Coronary artery (tissue), 2 donors: ENCODE measurements at places on chromosomes 16 and 17.

DNA sequence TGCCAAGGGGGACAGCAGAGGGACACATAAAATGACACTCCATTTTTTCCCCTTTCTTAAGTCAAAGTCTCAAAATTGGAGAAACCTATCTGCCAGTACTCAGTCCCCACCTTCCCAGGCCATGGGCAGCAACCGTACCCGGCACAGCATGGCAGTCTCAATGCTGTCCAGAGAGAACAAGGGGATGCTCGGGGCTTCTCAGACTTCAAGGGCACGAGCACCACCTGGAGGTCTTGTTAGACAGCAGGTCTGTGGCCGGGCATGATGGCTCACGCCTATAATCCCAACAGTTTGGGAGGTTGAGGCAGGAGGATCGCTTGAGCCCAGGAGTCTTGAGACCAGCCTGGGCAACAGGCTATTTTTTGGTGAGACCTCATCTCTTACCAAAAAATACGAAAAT is 3.2 kb downstream of the DNAH17 start:
- DNase-seq: no peak

DNA sequence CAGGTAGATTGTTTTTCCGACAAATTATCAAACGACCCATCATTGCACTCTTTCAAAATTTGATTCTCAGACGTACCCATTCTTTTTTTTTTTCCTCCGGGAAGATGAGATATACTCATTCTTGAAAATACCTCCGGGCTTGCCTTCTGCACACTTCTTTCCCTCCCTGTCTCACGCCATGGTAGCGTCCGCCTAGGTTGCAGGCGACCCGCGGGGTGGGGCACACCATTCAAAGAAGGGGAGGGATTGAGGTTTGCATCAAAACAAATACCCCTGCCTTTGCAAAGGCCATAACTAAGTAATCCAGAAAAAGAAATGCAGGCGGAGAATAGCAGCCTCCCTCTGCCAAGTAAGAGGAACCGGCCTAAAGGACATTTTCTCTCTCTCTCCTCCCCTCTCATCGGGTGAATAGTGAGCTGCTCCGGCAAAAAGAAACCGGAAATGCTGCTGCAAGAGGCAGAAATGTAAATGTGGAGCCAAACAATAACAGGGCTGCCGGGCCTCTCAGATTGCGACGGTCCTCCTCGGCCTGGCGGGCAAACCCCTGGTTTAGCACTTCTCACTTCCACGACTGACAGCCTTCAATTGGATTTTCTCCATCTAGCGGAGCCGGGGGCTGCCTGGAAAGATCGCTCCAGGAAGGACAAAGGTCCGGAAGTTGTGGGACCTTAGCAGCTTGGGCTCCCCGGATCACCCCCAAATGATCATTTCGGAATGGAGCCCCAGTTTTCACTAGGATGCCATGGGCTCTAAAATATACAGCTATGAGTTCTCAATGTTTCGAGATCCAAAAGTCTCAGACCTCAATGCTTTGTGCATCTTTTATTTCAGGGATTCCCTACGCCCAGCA is 843 bp downstream of the TP53 start:
- peak; percentile 85 for DNase-seq

DNA sequence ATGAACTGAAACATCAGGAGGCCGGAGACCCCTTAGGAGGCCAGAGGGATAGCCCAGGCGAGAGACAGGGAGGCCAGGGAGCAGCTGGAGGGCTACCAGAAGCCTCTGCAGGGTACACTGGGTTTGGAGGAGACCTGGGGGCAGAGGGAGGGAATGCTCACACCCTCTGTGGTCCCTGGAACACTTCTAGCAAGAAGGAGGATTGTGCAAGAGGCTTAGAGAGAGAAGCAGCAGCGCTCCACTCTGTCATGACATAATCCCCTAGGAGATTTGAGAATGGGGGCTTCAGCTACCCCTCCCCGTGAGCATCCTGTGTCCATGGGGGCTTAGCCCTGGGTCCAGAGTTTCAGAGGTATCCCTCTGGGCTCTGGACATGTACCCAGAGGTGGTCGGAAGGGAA is 15.8 kb downstream of the GPR142 start:
- DNase-seq: no peak

DNA sequence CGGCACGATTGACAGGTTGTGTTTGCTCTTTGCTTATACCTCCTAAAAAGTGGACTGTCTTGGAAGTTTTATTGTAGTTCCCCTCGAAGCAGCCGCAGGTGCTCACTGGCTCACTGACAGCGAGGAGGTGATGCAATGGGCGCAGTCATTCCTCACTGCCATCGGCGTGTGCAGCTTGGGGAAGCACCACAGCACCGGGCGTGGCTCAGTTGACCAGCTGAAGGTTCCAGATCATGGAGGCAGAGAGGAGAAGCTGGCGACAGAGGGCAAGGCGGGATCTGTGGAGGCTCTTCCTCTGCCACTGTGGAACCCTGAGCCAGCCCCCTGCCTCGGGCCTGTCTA is 72.1 kb upstream of the TNRC6C start:
- no peak for DNase-seq

GRCh38 chr16:12896562-12896961 is 4.8 kb upstream of the SHISA9 start:
- DNase-seq: no peak

DNA sequence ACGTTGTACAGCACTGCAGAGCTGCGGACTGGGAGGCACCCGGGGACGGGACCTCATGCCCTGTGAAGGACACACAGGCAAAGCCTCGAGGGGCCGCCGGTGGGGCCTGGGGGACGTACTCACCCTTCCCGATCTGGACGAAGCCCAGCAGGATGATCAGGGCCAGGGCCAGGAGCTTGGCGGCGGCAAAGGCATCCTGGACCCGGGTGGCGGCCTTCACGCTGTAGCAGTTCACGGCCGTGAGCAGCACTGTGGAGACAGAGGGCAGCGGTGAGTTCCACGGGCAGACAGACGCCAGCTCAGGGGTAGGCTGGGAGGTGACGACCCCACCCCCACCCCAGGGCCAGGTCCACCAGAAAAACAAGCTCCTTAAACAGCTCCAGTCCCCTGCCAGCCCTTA is 17.7 kb downstream of the SLC7A5 start:
- DNase-seq: no peak

DNA sequence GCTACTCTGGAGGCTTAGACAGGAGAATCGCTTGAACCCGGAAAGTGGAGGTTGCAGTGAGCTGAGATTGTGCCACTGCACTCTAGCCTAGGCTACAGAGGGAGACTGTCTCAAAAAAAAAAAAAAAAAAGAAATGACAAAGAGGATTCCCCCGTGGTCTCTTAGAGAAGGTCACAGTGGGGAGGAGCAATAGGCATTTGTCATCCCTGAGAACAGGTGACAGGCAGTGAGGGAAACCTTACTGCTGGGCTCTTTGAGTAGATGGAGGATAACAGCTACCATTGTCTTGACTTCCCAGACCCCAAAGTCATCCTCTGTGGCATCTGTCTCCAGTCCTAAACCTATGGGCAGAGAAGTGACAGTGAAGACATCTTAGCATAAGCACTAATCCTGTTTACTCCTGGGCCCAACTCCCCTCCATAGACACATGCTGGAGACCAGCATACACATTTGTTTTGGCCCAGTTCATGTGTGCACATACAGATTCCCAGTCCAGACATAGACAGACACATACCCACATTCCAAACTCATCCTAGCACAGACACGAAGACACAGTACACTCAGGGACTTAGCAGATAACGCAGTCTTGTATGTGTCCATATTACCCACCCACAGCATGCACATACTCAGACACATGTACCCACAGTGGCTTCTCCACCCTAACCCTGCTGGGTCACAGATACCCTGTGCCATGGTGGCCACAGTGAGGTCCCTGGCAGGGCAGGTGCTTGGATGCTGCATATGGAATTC is 2.7 kb downstream of the ESRP2 start:
- peak; percentile 40 for DNase-seq

GRCh38 chr16:883340-883739 is 82.8 kb upstream of the GNG13 start:
- DNase-seq: no peak

GRCh38 chr17:41717408-41718286 is 5.5 kb downstream of the GAST start:
- DNase-seq: no peak

DNA sequence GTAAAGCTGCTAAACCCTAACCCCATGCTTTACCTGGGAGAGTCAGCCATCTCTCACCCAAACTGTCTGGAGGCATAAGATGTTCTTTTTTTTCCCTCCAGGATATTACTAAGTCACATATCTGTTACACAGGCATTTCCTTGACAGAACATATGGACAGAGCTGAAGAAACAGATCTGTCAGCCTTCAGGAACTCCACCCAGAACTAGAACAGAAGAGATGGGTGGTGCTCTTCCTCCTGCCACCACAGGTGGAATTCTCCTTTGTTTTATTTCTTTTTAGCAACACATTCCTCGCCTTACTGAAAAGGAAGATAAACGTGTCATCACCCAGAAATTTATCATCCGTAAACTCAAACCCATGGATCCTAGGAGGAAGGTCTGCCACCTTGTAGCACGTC is 8.8 kb downstream of the MYCBPAP start:
- no peak for DNase-seq

- DNase-seq: no peak
Observed at GRCh38 chr17:14545156-14545906, 244.4 kb downstream of the HS3ST3B1 start.

DNA sequence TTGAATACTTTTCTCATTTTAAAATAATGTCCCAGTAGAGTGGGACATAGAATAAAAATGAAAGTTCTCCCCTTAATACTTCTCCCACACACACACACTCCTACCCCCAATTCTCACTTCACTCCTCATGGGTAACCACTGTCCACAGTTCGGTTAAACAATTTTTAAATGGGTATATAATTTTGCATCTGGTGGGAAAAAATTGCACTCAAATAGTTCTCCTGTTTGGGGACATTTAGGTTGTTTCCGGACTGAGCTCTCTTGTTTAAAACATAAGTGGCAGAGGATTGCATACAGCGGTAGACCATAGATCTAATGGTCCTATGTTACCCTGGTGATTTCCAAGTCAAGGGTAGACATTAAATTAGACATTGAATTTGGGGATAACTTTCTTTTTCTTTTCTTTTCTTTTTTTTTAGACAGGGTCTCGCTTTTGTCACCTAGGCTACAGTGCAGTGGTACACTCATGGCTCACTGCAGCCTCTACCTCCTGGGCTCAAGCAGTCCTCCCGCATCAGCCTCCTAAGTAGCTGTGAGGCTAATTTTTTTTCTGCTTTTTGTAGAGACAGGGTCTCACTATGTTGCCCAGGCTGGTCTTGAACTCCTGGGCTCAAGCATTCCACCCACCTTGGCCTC is 138.3 kb downstream of the SOCS1 start:
- DNase-seq: no peak

GRCh38 chr16:28090646-28091377 is 27.3 kb upstream of the GSG1L start:
- DNase-seq: no peak

DNA sequence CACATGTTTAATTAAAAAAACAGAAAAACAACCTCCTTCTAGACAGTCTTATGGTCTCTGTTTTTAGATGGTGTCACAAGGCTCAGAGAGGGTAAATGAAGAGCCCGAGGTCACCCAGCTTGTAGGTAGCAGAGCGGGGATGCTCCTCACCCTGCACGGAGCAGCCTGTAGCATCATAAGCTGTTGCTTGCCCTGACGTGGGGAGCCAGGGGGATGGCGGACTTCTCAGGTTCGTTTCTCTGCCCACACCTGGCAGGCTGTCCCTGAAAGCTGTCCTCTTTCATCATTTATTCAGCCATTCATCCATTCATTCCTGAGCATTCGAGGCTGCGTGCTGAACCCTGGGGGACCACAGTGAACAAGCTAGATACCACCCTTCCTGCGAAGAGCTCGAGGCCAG is 75.7 kb upstream of the KSR1 start:
- DNase-seq: no peak

- no peak for DNase-seq
Observed at GRCh38 chr16:4500272-4500671, 24.1 kb downstream of the HMOX2 start.

DNA sequence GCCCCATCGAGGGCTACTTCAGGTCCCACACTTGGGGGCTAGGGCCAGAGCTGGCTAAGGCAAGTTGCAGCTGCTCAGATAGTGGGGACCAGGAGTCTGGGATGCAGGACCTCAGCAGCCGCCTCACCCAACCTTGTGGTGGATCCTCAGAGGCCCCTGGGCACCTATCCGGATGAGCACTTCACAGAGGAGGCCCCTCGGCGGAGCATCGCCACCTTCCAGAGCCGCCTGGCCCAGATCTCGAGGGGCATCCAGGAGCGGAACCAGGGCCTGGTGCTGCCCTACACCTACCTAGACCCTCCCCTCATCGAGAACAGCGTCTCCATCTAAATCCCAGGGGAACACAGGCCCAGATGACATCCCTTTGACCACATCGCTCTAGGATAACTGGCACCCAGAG is 9.4 kb downstream of the ALOX15B start:
- DNase-seq: no peak

- DNase-seq: peak; percentile 90
Observed at GRCh38 chr16:57479976-57480753, 6.1 kb downstream of the DOK4 start.

GRCh38 chr17:65166787-65167186 is 29.6 kb downstream of the RGS9 start:
- no peak for DNase-seq

- no peak for DNase-seq
Observed at GRCh38 chr17:78805301-78805700, 23.2 kb upstream of the CYTH1 start.

GRCh38 chr17:27939474-27940465 is 46.6 kb upstream of the LYRM9 start:
- DNase-seq: no peak

GRCh38 chr17:11986942-11987329 is 10.3 kb downstream of the ZNF18 start:
- no peak for DNase-seq

DNA sequence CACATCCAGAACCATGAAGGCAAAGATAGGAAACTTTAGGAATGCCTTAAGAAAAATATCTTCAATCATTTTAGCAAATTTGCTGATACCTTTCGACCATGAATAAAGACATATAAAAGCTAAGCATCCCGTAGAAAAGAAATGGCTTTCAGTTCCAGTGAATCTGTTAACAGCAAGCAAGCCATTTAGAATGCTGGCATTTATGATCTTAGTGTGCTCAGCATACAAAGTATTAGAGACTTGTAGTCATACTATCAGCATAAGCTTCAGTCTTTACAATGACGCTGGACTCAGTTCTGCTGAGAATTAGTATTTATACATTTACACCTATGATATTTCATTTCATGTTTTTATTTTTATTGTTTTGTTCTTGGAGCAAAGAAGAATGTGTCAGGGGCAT is 38.7 kb downstream of the VAT1L start:
- no peak for DNase-seq

DNA sequence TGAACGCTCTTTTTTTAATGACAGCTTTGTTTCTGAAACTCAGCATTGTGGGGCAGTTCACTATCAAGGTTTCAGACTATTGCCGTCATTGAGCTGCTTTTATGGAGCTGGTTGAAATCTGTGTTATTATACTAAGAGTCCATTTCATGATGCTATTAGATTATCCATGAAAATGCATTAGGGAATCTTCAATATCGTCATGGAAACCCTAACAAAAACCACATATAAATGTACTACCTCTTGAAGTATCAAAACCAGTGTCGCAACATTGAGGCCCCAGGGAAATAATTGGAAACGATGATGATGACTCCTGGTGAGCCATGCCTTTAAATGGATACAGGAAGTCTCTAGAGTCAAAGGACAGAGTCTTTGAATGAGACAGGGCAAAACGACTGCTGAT is 231.6 kb upstream of the CPHXL start:
- DNase-seq: no peak
